Left lobe of liver (tissue), 2 donors: ENCODE measurements at places on chromosomes 11 and 22. TPM values are rescaled to one million over a fixed set of nuclear protein-coding genes. Genes with fewer than 3 reads are reported as not detected.

MLC1 gene
- not detected for total RNA-seq

MUC5AC gene
- 0.03 TPM for total RNA-seq

- peak; percentile 59 for DNase-seq
Observed at GRCh38 chr11:27183672-27184457, 143.2 kb downstream of the BBOX1 start.

NDUFC2 gene
- total RNA-seq = 210 TPM

- no peak for DNase-seq
Observed at GRCh38 chr11:12458042-12458441, 80.7 kb downstream of the PARVA start.

DNA sequence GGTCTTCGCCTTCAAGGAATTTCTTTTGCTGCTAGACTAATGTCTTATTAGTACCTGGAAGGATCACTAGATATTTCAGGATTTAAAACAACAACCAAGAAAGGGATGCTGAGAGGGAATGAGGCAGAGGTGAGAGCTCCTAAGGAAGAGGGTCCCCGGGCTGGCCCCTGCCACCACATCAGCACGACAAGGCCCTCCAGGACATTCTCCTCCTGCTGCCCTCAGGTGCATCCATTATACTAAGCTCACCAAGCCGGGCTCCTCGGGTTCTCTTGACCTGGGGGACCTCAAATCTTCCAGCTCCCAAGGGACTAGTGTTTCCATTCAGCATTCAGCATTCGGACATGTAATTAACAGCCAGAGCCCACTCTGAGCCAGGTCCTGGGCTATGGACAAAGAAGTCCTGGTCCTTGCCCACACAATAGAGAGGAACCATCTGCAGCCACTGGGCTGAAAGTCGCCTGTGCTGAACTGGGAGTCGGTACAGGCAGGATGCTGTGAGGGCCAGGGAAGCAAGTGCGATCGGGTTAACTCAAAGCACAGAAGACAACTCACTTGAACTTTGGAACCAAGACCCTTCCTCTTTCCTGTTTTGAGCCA lies 29.4 kb upstream of the OAF start:
- DNase-seq = no peak

DNA sequence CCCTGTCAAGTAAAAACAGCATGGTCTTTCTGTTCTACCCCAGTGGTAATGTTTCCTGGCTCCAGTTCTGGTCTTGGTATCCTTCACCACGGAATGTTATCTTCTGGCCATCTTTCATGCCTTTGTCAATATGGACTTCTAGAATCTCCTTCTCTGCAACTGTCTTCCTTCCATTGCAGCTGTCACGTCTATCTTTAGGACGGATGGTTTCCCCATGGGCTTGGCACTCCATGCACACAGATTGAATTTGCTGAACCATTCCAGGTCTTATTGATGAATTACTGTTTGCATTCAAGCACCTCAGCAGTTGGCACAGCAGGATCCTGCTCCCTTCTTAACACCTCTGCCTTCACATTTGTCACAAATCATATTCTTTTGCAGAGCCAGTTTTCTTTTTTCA lies 44.9 kb upstream of the SLC25A18 start:
- no peak for DNase-seq

ALDH3B2 gene
- total RNA-seq = not detected
